Stimulated activated CD4-positive, alpha-beta T cell treated with anti-CD3 and anti-CD28 coated beads, Interleukin-15, amount 100 ng/mL, for 48 hours (primary cell): ENCODE measurements at places on chromosomes 3 and 15.

- no peak for DNase-seq
Measured at GRCh38 chr3:114745322-114746240, 401.5 kb downstream of the ZBTB20 start.

DNA sequence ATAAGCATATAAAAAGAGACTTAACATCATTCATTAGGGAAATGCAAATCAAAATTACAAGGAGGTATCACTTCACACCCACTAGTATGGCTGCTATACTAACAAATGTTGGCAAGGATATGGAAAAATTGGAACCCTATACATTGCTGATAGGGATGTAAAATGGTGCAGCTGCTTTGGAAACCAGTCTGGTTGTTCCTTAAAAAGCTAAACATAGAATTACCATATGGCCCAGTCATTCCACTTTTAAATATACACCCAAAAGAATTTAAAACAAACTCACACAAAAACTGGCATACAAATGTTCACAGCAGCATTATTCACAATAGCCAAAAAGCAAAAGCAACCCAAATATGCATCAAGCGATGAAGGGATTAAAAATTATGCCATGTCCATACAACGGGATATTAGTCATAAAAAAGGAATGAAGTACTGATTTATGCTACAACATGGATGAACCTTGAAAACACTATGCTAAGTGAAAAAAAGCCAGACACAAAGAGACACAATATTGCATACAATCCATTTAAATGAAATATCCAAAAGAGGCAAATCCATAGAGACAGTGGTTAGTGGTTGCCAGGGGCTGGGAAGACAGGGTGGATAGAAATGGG, 118.3 kb downstream of the OSBPL10 start:
- DNase-seq: no peak

DNA sequence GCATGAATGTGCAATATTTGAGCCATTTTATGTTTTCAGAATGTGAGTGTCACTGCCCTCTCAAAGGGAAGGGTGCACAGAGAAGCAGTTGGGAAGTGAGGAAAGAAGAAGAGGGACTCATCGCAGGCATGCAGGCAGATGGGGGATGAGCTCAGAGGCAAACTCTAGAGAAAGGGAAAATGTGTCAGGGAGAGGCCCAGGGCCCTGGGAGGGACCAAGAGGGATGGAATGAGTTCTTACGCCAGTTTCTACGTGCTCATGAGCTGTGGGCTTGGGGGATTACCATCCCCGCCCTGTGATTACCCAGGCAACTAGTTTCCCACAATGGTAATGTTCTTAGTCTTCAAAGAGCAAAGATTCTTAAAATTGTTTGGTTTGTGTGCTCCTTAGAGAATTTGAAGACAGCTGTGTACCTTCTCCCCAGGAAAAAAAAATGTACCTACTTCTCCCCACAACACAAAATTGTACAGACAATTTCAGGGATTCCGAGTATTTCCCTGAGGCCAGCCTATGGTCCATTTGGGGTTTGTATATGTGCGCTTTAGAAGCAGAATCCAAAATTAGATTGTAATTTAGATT, 17.8 kb downstream of the GCSAM start:
- no peak for DNase-seq

GRCh38 chr3:99250272-99250671, 348.8 kb upstream of the DCBLD2 start:
- no peak for DNase-seq

GRCh38 chr3:119967353-119968006, 126.8 kb downstream of the GSK3B start:
- DNase-seq: no peak

- DNase-seq: no peak
Measured at GRCh38 chr3:150682824-150683223, 20.9 kb downstream of the ERICH6 start.

DNA sequence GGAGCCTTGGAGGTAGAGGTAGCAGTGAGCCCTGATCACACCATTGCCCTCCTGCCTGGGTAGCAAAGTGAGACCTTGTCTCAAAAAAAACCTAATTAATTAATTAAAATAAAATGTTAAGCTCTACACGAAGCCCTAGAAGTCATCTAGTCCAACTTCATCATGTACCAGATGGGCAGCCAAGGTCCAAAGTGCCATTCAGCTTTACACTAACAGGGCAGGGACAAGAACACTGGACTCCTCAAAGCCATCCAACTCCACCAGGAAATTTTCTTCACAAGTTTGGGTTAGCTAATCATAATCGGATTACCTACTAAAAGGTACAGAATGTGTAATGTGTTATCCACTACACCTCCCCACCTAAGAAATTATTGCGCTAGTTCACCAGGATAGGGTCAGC, 48.8 kb downstream of the WWTR1 start:
- no peak for DNase-seq

DNA sequence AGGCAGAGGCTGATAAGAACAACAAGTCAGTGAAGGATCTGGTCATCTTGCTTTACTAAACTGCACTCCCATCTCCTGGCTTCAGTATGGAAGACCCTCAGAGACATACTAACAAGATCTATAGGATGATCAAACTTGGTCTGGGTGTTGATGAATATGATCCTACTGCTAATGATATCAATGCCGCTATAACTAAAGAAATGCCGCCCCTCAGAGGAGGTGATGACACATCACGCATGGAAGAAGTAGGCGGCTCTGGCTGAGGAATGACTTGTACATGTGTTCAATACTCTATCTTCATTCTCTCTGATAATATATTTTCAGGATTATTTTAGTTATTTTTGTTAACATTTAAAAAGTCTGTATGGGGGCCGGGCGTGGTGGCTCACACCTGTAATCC, 17.5 kb upstream of the EIF2B5 start:
- DNase-seq: no peak

GRCh38 chr3:66010348-66010738, 28.4 kb downstream of the MAGI1 start:
- no peak for DNase-seq

DNA sequence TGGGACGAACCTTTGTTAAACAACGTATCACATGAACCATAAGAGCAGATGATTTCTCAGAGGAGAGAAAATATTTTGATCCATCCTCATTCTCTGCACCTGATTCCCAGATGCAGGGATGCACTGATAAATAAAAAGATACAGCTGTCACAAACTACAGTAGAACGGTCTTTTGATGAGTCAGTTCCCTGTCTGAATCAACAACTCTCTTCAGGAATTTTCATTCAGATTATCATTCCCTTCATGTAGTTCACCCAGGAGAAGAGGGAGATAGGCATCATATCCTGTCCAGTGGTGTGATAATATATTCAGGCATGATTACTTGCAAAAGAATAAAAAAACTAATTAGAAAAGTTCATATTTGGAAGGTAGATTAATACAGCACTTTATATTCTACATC, 521.5 kb downstream of the PYDC2 start:
- DNase-seq: no peak

DNA sequence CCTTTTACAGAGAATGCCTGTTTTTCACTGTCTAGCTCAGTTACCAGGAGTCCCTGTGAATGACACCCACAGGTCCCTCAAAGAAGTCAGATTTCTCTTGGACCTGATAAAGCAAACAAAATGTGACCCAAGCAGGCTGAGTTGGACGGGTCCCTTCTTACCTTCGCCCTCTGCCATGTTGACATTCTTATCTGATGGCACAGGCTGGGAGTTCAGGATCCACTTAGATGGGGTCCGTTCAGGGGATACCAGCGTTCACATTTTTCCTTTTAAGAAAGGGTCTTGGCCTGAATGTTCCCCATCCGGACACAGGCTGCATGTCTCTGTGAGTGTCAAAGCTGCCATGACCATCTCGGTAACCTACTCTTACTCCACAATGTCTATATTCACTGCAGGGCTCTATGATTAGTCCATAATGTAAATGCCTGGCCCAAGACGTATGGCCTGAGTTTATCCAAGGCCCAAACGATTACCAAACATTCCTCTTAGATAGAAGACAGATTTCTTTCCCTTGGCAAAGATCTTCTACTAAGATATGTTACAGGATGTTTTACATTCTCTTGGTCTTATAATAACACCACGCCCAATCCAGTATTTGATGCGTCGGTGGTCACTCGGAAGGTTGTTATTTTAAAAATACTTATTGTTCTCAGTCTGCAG, 179.1 kb downstream of the THSD4 start:
- no peak for DNase-seq

DNA sequence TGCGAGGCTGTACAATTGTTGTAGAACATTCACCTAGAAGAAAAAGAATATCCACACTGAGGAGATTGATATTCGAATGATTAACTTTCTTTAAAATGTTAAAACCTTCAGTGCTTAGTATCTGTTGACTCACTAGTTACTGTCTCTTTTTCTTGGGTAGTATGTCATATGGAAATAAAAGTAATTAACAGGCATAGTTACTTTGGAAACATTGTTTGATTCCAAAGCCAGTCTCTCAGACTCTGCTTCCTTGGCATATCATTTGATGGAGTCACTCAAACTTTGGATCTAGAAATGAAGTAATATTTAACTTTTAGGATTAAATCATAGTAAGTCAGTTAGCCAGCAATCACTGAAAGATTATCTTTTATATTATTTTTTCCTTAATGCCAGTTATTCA, 63.4 kb downstream of the MAP2K5 start:
- no peak for DNase-seq

DNA sequence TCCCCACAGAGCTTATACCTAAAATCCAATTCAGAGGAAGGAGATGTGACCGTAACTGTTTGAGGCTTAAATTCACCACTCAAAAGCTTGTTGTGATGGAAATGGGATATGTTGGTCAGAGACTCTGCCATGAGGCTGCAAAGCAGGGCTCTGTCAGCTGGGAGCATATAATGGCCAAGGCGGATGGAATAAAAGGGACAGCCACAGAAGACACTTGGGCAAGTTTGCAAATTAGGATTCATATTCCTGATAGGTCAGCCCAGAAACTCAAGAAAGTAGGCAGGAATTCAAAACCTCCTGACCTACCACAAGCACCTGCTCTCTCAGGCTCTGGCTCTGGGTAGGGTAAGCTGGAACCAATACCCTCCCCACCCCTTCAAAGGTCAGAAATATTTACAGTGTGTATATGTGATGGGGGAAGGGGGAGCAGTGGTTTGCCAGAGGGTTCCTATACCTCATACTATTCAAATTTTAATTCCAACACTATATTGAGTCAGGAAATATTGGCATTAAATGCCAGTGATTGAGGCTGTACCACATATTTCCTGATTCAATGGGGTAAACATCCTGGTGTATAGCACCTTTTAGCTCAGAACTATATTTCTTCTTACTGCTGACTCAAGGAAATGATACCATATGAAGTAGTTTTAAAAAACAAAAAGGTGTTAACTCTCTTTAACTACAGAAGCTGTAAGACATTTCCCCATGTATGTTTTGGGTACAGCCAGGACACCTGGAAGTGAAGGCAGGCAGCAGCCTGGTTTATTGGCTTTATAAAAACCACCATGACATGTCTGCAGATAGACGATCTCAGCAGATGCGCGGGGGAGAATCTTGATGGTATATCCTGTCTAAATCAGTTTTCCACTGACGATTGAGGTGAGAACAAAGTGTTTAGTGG, 19.2 kb downstream of the FYCO1 start:
- DNase-seq: no peak

- no peak for DNase-seq
Measured at GRCh38 chr15:71066983-71067382, 48.3 kb upstream of the THSD4 start.

DNA sequence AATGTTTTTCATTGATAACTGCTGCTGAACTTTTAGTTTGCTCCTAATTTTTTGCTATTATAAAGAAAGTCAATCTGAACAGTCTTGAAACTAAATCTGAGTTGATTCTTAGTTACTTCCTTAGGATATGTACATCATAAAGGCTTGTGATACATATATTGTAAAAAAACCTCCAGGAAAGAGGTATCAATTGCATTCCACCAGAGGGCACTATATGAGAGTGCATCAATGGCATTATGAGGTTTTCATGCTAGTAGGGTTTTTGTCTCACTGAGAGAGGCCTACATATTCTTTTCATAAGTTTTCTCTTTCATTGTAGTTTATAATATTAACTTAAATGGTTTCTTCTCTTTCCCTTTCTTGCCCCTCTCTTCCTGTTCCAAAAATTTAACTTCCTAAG, 46.9 kb downstream of the PIK3R4 start:
- DNase-seq: no peak

DNA sequence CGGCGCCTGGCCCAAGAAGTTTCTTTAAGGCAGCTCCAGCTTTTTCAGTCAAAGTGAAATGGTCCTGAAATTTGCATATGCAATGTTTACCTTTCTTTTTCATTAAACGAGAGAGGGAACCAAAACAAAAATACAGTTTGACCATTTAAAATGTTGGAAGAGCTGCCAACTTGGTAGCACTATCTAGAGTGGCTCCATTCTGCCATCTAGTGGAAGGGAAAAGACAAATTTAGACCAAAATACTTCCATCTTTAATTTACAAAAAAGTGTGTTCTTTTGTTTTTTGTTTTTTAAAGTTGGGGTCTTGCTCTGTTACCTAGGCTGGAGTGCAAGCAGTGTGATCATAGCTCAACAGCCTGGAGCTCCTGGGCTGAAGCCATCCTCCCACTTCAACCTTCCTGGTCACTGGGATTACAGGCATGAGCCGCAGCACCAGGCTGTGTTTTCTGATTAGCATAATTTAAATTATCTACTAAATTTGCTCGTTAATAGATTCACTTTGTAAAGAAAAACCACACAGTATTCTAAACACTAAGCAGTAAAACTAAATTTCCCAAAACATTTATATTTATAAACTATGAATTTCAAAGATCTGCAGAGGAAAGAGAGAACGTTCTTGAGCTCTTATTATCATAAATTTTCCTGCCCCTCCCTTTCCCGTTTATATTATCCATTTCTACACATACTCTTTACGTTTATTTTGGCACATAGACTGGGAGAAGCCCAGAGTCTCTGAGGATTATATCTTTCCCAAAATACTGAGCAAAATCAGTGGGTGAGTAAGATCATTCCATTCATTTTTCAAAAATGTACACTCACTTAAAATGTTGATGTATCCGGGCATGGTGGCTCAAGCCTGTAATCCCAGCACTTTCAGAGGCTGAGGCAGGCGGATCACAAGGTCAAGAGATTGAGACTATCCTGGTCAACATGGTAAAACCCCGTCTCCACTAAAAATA, 15.4 kb upstream of the RFC4 start:
- no peak for DNase-seq

GRCh38 chr3:62319570-62320243, 53.6 kb downstream of the FEZF2 start:
- no peak for DNase-seq

DNA sequence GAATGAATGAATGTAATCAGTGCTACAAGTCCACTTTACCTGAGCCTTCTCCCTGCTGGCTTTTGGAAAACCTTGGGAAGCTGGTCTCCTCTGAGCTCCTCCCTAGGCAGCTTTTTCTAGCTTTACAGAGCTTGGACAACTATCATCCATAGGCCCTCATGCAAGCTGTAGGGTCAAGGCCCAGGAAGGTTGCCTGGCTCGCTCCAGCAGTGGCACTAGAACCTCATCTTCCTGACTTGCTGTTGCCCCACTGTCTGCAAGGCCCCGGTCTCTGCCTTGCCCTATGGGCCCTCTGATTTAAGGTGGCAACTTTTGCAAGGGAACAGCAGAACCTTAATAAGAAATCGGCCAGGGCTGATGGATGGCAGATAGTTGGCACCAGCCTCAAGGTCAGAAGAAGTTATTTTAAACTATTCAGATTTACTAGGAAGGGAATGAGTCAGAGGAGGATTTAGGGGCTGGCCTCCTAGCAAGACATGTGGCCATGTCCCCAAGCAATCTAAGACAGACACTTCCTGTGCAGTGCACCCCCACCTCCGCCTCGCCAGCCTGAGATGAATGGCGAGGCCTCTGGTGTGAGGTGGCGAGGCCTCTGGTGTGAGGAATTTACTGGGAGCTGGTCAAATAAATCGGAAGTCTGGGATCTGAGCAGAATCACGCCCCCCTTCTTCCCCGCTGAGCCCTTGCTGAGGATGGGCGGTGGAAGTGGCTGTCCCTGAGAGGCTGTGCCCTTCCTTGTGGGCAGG, 180.8 kb downstream of the MEGF11 start:
- DNase-seq: no peak

GRCh38 chr3:143242691-143243090, 123.1 kb downstream of the CHST2 start:
- no peak for DNase-seq
